A172 (cell line): ENCODE measurements at places on chromosomes 3 and 15.

DNA sequence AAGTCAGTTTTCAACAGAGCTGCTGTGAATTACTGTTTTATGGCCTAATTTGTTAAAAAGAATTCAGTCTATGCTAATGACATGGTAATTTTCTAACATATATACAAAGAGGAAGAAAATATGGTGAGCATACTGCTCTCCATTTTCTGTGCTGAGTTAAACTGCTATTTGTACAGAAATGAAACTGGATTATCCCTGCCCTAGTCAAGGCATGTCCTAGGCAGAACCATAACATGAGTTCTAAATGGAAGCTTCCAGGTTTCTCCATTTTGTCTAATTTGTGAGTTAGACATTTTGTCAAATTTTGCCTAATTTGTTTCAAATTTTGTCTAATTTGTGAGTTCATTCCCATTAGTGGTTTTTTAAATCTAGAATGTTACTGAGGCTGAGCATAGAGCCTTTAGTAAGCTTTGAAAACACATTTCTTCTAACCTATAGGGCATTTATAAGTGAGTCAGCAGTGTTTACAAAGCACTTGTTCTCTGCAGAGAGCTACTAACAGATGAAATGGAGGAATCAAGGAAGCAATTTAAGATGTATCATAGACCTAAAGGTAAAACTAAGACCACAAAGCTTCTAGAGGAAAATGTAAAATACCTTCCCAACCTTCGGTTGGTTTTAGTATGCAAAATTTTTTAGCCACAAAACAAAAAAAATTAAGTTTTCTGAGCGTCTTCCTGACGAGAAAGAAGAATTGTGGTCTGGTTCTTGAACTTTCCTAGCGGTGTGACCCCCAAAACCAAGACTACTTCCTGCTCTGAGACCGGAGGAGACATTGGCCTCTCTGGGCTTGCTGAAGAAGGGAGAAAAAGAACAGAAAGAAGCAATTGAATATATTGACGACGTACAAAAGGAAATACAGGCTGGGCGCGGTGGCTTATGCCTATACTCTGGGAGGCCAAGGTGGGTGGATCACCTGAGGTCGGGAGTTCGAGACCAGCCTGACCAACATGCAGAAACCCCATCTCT, 9.8 kb downstream of the P2RY14 start:
- no peak for DNase-seq

- DNase-seq: no peak
These were observed 144.5 kb upstream of the GRM7 start for GRCh38 chr3:6716420-6716819.

GRCh38 chr15:42100021-42100800, 5.8 kb upstream of the PLA2G4D start:
- DNase-seq: peak; percentile 16

GRCh38 chr15:75662823-75663519, 15.3 kb downstream of the SNX33 start:
- DNase-seq: no peak

GRCh38 chr3:100525753-100526612, 33.6 kb downstream of the TMEM45A start:
- peak; percentile 95 for DNase-seq
